ENCODE measurements at places on chromosomes 13 and 19. TPM values are rescaled to one million over a fixed set of nuclear protein-coding genes. Genes with fewer than 3 reads are reported as not detected.

DNA sequence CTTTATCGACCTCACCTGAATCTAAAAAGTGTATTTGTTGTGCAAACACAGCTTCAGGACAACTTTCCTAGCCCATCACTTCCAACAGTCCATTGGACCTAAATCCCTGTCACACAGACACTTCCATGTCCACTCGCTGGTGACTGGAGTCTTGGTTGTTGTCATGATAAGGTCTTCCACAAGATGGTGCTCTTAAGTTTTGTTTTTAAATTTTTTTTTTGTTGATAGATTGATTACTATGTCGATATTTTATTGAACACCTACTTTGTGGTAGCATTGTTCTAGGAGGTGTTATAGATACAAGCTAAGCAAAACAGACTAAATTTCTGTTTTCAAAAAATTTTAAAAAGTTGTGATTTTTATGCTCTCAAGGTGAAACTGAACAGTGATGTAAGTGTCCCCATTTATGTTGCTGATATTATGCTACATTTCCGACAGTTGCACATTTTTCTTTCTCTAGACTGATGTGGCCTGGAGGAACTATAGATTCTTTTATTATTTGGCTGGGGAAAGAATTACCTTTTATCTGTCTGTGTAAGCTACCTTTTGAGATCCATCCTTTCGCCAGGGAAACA lies 8.1 kb upstream of the ERICH6B start:
- DNase-seq: no peak

Gene CD177
- total RNA-seq: 14.2 TPM

GRCh38 chr13:31044364-31045285 lies 112.2 kb downstream of the TEX26 start:
- DNase-seq: peak; percentile 92

GRCh38 chr19:21617740-21618339 lies 112.4 kb downstream of the ZNF429 start:
- DNase-seq: no peak

DNA sequence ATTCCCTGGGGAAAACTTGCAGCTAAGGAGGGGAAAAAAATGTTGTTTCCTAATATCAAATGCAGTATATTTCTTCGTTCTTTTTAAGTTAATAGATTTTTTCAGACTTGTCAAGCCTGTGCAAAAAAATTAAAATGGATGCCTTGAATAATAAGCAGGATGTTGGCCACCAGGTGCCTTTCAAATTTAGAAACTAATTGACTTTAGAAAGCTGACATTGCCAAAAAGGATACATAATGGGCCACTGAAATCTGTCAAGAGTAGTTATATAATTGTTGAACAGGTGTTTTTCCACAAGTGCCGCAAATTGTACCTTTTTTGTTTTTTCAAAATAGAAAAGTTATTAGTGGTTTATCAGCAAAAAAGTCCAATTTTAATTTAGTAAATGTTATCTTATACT lies 33.6 kb downstream of the TNFSF11 start:
- DNase-seq: no peak

Gene OR7A5
- not detected for total RNA-seq

Gene CEACAM3
- total RNA-seq: 1.6 TPM

- no peak for DNase-seq
Observed at GRCh38 chr13:45473627-45474026, 8.9 kb downstream of the COG3 start.

Gene NPHS1
- total RNA-seq: not detected

- DNase-seq: no peak
Observed at GRCh38 chr13:34070544-34071303, 252.8 kb downstream of the RFC3 start.

DNA sequence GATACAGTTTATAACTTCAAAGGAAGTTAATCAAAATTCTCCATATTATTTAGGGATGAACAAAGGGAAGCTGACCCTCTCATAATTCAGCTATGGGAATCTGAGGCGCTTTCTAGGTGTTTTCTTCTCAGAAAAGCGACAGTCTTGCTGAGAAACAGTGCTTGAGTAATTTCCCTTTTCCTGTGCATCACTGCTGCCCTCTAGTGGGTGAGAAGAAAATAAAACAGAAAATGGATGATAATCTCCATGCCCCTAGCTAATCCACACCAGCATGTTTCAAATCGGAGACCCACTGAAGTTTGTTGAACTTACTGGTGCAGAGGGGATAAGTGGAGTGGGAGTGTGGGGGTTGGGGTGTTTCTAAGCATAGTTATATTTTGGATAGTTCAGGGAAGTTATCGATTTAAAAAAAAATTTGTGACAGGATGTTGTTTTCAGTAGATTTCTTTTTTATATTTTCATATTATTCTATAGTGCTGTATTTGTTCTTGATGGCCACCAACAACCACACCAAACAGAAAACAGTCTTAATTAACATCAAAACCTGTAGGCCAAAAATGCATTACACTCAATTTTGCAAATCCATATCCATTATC lies 21.4 kb downstream of the LCP1 start:
- no peak for DNase-seq

DNA sequence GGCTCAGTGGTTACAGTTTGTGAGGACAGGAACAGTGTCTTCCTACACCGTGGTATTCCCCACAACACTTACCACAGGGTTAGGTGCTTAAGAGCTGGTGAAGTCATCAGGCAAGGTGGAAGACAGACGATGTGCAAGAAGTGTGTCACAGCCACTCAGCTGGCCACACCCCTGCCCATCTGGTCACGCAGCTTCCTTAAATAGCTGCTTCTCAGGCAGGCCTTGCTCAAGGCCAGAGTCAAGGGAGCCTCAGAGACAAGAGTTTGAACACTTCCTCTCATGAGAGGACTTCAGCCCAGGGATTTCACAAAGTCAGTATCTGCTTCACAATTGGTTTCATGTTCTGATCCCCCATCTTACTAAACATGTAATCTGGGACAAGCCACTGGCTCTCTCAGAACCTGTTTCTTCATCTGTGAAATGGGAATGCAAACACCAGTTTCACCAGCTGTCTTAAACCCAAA lies 80.3 kb upstream of the FRY start:
- no peak for DNase-seq

GRCh38 chr13:50911081-50911631 lies 1.6 kb downstream of the RNASEH2B start:
- DNase-seq: no peak

GRCh38 chr13:21297447-21297846 lies 121.0 kb downstream of the MRPL57 start:
- DNase-seq: no peak

Gene ZNF541
- total RNA-seq: 0.87 TPM

Gene SIGLEC8
- 0.39 TPM for total RNA-seq

DNA sequence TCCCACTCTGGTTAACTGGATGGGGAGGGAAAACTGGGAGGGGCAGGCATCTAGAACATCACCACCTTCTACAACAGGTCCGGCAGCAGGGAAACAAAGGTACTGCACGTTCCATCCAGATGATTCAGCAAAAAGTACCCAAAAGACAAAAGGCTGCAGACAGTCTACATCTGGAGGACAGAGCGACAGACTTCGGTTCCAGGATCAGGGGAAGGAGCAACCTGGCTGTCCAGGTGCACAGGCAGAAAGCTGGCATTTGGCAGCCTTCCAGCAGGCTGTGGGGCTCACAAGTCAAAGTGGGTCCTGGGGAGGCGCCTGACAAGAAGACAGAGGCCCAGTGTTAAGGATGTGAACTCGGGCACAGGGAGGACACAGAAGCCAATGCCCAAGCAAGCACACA lies 202.9 kb downstream of the SUCLA2 start:
- DNase-seq: no peak

DNA sequence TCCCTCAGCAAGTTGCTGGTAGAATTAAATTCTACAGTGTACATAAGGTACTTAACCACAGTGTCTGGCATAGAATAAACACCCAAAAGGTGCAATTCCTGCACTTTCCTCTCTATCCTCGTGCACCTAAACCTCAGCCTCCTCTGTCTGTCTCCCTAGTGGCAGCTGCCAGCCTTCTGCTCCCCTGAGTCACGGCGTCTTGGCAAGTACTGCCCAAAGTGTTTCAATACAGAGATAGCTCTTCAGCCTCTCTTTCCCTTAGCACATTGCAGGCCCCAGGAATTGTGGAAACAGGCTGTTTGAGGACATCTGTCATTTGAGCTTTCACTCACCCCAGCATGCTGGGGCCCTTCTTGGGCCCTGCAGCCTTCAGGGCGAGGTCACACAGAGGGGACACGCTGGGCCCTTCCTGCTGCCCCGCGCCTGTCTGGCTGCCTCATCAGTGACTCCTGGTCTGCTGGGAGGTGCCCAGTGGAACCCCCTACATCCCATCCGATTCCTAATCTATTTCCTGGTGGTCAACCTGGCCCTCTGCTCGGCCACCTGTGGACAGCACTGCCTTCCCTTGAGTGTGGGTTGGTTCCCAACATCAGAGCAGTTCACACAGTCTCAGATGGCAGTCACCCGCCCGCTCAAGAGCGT lies 19.3 kb downstream of the COL4A2 start:
- DNase-seq: peak; percentile 53

Gene C19orf18
- total RNA-seq: 1.3 TPM

- DNase-seq: no peak
Observed at GRCh38 chr19:12912571-12912970, 6.5 kb downstream of the SYCE2 start.

- DNase-seq: no peak
Observed at GRCh38 chr13:50699874-50700663, 143.4 kb downstream of the DLEU7 start.

- no peak for DNase-seq
Observed at GRCh38 chr13:40680659-40681323, 14.3 kb upstream of the FOXO1 start.

GRCh38 chr13:23995283-23996073 lies 98.2 kb upstream of the C1QTNF9B start:
- no peak for DNase-seq

GRCh38 chr13:80572923-80573316 lies 232.0 kb upstream of the SPRY2 start:
- DNase-seq: no peak

DNA sequence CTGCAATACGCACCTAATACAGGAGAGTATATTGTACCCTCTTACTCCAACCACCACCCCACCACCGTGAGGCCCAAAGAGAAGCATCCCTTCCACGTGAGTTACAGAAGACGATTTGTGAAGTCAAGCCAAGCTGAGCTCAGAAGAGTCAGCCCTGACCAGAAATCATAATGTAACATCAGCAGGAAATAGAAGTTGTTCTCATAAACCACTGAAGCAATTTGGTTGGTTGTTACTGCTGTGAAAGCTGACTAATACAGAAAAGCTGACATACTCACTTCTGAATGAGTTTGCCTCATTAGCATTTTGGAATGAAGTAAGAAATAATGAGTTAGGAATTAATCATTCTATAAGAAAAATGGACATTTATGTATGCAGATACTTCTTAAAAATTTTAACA lies 749.4 kb upstream of the SLC10A2 start:
- DNase-seq: no peak

DNA sequence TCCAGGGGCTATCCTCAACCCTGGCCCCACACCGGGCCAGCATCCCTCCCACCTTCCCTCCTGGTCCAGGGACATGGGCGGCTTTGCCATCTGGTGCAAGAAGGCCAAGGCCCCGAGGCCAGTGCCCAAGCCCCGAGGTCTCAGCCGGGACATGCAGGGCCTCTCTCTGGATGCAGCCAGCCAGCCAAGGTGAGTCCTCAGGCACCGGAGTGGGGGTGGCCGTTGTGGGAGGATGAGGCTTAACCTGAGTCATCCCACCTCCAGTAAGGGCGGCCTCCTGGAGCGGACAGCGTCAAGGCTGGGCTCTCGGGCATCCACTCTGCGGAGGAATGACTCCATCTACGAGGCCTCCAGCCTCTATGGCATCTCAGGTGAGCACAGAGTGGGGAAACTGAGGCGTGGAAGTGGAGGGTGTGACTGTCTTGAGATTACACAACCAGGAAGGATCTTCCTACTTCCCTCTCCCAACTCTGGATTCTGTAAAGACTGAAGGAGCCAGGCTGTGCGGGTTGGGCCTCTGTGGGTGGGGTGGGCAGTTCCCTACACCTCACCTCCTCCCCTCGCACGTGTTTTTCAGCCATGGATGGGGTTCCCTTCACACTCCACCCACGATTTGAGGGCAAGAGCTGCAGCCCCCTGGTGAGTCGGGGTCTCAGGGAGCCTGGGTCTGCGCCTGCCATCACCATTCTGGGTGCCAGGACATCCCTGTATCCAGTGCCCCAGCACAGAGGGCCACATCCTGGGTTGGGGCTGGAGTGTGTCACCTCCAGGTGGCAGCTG lies 3.8 kb downstream of the MVB12A start:
- no peak for DNase-seq

DNA sequence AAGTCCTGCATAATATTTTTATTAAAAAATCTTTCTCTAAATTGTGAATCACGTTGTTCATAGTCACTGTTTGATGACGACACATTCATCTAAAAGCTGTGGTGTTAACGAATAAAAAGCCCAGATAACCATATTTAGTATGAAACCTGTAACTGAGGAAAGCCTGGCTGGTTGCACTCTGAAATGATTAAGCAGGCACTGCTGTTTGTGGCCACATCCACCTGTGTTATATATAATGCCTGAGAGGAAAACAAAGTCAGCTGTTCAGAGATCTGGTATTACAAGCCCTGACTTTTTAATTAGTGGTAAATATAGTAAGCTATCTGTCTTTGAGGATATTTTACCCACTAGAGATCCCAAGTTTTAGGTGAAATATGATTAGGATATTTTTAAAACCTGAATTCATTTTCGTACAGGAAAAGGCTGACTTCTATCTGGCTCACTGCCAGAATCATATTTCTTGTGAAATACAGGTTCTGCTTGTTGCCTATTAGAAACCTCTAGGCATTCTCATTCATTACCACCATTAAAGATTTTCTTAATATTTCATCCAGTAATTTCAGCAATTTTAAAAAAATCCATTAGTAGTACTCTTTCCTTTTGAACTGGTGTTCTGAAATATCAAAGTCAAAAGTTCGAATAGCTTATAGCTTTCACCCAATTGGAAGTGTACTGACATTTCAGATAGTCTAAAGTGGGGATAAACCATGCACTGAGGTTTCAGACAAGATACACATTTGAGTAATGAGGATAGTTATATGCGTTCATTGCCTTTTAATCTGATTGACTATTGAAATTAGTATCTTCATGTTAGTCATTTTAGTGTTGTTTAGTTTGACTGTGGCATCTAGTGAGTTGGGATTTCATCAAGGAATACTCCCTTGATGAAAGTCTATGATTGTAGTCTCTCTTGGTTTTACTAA lies 79.7 kb downstream of the LMO7 start:
- DNase-seq: no peak

DNA sequence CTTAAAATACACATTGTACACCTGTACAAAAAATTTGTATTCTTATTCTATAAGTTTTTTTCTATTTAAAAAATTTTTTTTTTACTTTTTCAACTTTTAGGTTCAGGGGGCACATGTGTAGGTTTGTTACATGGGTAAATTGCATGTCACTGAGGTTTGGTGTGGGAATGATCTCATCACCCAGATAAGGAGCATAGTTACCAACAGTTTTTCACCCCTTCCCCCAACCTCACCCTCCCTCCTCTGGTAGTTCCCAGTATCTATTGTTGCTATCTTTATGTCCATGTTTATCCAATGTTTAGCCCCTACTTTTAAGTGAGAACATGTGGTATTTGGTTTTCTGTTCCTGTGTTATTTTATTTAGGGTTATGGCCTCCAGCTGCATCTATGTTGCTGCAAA lies 89.9 kb downstream of the CDK8 start:
- DNase-seq: no peak

Data from mesenteric fat pad (tissue), 1 donor.